ENCODE measurements at places on chromosomes 6 and 20. TPM values are rescaled to one million over a fixed set of nuclear protein-coding genes. Genes with fewer than 3 reads are reported as not detected.

Gene ALDH8A1
- polyA plus RNA-seq = 0.25 TPM

Gene UBD
- polyA plus RNA-seq = not detected

Gene IL17A
- polyA plus RNA-seq = not detected

Gene BPIFB4
- polyA plus RNA-seq = not detected

Gene TNNC2
- polyA plus RNA-seq = 1.1 TPM

Gene FAM229B
- 20.6 TPM for polyA plus RNA-seq

Gene SIGLEC1
- polyA plus RNA-seq = not detected

DNA sequence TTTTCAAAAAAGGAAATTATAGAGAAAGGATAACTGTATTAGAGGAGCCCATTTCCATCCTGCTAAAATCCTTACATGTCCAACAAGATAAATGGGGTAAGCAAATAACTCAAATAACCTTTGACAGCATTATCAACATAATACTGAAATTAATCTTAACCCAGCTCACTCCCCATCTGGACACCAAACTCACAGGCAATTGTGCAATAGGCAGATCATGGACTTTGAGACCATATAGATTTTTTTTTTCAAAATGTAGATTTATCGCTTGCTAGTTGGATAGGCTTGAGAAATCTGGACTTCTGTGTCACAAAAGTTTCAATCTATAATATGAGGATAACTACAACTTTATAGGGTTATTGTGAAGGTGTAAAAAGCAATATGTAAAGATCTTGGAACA, 134.4 kb upstream of the ASCC3 start:
- DNase-seq = no peak

DNA sequence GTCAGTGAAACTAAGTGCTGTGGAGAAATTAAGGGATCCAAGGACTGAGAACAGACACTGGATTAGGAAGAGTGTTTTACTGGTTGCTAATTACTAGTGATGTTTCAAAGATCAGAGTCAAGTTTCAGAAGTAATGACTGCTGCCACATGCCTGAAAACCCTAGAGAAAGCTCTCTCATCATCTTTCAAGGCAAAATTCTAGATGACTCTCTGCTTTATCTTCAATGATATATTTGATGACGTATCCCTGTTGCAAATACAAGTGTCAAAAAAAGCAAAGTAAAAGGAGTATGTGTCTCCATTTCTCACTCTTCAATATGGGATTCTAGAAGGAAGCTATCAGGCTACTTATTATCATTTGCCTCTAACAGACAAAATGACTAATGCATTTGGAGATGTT, 38.0 kb downstream of the HMGCLL1 start:
- DNase-seq = no peak

DNA sequence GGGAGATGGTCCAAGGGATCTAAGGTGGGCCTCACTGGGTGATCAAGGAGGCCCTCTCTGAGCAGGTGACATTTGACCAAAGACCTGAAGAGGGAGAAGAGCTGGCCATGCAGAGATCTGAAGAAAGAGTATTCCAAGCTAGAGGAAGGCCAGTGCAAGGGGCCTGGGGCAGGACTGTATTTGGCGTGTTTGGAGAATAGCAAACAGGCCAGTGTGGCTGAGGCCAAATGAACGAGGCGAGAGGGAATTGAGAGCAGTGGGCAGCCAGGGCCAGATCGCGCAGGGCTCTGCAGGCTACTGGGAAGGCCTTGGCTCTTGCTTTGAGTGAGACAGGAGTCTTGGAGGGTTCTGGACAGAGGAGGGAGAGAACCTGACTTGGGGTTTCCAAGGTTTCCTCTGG, 9.3 kb downstream of the NOL4L start:
- DNase-seq = no peak

DNA sequence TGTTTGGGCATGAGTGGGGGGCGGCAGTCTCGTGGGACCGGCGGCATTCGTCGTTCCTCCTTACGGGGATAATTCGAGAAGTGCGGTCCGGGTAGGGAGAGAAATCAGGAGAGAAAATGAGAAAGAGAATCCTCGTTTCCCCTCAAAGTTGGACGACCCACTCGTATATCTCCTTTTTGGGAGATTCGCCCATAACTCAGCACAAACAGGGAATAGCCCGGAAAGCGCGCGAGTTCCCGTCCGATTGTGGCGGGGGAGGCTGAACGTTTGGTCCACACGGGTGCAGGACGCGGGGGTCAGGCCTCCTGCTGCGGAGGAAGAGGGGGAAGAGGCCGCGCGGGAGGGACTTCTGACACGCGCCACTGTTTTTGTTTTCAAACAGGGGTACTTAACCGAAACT, 42.4 kb downstream of the POPDC3 start:
- DNase-seq = peak; percentile 61

- DNase-seq = peak; percentile 42
Measured at GRCh38 chr20:56925082-56925830, 296.1 kb downstream of the TFAP2C start.

GRCh38 chr6:167970230-167970629, 27.2 kb upstream of the KIF25 start:
- no peak for DNase-seq

- no peak for DNase-seq
Measured at GRCh38 chr20:63004607-63005364, 2.0 kb downstream of the BHLHE23 start.

- DNase-seq = no peak
Measured at GRCh38 chr6:15629487-15629886, 33.3 kb downstream of the DTNBP1 start.

- DNase-seq = no peak
Measured at GRCh38 chr20:7798176-7798575, 142.1 kb downstream of the HAO1 start.

DNA sequence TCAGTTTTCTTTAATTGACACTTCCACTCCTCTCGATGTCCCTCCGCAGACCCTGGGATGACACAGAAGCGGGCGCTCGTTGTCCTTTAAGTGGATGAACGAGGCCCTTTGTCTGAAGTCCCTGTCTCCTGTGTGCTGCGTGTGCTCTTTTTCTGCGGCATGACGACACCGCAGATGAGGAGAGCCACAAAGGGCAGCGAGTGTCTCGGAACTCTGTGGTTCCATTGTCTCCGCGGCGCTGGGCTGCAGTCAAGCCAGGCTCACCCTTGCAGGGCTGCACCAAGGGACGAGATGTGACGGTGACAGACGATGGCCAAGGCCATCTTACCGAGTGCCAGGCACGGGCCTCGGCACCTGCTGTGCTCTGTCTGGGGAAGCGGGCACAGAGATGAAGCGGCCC, 10.6 kb downstream of the PRR18 start:
- DNase-seq = no peak

GRCh38 chr20:32168184-32168910, 39.2 kb downstream of the PLAGL2 start:
- DNase-seq = no peak

- no peak for DNase-seq
Measured at GRCh38 chr6:158016571-158017383, 35.1 kb downstream of the SYNJ2 start.

- DNase-seq = no peak
Measured at GRCh38 chr20:53751620-53752318, 158.1 kb upstream of the ZNF217 start.

- DNase-seq = no peak
Measured at GRCh38 chr6:155181498-155181897, 82.3 kb upstream of the CLDN20 start.

DNA sequence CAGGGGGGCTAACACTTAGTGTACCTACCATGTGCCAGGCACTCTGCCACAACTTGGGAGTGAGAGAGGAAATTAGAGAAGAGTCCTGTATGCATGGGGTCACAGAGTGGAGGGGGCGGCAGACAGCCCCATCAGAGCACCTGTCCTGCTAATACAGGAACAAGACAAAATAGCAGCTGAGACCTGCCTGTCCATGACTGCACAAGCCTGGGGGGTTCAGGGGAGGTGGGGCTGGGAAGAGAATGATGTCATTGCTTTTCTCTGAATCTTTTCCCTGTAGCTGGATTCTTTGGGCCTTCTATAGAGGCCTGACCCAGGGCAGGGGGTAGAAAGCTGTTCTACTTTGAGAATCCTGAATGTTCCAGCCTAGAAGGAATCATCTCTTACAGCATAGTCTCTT, 37.4 kb downstream of the FOXP4 start:
- DNase-seq = no peak

- DNase-seq = no peak
Measured at GRCh38 chr6:134683783-134684422, 266.0 kb downstream of the ALDH8A1 start.

DNA sequence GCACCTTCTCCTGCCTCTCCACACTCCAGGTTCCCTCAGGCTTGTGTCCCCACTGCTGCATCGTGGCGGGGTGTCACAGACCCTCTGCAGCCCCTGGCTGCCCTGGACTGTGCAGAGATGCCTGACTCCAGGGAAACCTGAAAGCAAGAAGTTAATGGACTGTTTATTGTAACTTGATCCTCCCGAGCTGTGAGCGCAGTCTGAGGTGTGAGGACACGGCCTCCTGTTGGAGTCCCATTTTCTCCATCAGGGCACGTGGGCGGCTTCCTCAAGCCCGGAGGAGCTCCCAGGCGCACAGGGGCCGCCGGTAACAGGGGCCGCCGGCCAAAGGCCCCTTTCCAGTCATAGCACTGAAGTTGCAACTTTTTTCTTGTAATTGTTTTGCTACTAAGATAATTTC, 16.9 kb downstream of the RBM38 start:
- no peak for DNase-seq

DNA sequence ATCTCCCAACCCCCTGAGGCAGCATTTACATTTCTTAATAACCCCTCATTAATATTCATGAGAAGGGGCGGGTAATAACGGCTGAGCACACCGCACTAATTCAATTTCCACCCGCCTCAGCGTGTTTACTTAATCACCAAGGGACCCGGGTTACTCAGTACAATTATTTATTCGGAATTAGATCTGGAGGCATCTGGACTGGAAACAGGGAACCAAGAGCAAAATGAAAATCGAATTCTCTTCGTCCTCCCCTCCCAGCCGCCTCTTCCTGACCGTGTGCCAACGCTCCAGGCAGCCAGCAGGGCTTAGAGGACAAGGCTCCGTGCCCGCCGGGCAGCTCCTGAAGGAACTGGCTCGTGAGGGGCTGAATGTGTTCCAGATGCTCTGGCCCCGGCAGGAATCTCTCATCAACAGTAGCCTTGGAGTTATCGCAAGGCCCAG, 23.5 kb upstream of the CTNNBL1 start:
- peak; percentile 74 for DNase-seq

GRCh38 chr6:4809999-4810918, 34.1 kb downstream of the CDYL start:
- no peak for DNase-seq

DNA sequence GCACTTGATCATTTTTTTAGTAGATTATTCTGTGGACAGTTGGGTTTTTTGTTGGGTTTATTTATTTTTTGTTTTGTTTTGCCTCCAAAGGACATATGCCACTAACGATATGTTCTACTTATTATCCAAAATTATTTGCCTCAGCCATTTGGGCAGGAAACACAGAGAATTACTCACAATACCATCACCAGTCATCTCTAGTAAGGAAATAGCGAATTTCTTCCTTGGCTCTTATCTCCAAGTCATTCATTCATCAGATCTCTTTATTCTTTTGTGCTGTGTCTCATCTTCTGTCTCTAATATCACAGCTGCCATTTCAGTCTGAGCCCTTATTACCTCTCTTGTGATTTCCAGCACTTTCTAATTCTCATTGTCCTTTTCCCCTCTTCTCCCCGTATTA, 130.4 kb upstream of the SMLR1 start:
- no peak for DNase-seq

- peak; percentile 96 for DNase-seq
Measured at GRCh38 chr20:45362804-45363610, at the start of gene SYS1. SYS1 (plus strand) TSS chr20:45363156; CDS start chr20:45363532, 376 bp downstream.

- DNase-seq = no peak
Measured at GRCh38 chr6:29624520-29624961, 8.4 kb downstream of the GABBR1 start.

DNA sequence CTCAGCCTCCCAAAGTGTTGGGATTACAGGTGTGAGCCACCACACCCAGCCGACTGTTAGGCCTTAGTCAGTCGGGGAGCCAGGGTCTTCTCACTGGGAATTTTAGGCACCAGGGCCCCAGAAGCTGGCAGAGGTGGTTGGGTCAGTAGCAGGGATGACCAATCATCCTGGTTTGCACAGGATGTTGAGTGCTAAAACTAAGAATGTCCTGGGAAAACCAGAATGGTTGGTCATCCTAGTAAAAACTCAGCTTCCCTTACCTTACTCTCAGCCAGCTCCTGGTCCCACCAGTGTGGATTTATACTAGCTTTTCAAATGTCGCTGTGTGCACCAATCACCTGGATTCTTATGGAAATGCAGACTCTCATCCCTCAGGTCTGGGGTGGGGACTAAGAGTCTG, 31.8 kb downstream of the KCNG1 start:
- DNase-seq = no peak

DNA sequence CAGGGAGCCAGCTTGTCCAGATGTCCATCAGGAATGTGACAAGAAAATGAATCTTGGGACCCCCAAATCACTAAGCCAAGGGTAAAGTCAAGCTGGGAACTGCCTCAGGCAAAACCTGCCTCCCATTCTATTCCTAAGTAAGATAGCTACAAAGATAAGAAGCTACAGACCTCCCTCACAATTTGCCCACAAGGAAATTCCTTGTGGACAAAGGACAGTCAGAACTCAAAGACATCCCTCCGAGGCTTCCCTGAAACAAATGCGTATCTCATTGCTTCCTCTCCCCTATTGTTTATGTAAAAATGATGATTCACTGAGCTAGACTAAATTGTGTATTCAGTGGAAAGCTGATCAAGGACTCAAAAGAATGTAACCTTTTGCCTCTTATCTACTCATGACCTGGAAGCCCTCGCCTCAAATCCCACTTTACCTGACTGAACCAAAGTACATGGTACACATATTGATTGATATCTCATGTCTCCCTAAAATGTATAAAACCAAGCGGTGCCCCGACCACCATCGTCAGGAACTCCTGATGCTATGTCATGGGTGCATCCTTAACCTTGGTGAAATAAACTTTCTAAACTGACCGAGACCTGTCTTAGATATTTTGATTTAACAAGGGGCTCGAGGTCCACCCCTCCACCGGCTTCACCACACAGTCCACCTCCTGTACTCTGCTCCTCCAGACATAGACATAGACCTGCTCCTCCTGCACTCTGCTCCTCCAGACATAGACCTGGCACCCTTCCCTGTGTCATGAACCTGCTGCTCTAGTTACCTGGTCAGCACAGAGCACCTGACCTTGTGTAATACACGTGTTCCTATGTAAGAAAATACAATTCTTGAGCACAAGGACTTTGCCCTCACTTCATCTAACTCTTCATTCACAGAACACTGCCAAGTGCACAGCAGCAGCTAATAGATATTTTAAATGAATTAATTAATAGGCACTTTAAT, 81.4 kb downstream of the WDR27 start:
- no peak for DNase-seq

DNA sequence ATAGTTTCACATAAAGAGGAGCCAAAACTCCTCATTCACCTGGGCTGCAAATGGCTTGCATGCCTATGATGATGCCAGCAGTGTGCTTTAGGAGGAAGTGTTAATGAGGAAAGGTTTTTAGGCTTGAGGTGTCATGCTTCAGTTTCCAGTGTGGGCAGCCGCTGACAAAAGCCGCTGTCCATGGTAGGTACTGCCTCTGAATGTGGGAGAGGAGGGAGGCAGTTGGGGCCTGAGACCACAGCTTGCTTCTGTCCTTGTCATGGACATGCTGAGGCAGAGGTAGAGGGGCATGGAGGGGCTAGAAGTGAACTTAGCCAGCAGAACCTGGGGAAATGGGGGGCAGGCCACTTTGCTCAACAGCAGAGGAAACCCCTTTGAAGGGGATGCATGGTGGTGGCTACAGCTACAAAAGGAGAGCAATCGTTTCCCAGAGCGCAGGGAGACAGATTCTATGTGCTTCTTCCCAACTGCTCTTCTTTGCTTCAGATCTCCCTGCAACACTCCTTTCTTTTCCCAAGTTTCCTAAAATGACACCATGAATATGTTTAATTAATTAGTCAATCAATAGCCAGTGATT, 372.1 kb upstream of the CNR1 start:
- DNase-seq = no peak

GRCh38 chr20:19347943-19348456, 135.6 kb downstream of the SLC24A3 start:
- DNase-seq = no peak
